ENCODE measurements at places on chromosomes 11 and 22.

- no peak for DNase-seq
Observed at GRCh38 chr11:65415499-65416340, 6.9 kb upstream of the NEAT1 start.

DNA sequence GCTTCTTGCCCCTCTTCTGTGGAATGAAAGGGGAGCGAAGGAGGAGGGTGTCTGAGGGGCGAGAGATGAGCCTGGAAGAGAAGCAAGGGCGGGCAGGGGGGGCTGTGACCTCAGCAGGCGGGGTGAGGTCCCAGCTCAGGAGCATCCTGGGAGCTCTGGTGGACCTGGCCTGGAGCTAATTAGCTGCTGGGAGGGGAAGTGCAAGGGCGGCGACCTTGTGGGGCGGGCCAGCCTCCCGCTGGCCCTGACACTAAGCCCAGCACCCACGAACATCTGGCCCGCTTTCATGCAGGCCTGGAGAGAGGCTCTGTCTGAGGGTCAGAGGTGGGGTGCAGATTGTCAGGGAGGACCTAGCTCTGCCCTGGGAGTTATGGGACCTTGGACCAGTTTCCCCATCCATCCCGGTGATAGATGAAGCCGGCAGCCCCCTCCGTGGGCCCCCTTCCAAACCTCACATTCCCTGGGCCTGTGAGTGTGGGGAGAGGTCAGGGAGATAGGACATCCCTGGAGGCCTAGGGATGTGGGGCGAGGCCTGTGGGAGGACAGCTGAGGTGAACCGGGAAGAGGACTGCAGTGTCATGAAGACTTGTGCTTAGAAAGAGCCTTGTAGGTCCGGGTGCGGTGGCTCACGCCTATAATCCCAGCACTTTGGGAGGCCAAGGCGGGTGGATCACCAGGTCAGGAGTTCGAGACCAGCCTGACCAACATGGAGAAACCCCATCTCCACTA is 28.5 kb upstream of the CD82 start:
- DNase-seq: no peak

DNA sequence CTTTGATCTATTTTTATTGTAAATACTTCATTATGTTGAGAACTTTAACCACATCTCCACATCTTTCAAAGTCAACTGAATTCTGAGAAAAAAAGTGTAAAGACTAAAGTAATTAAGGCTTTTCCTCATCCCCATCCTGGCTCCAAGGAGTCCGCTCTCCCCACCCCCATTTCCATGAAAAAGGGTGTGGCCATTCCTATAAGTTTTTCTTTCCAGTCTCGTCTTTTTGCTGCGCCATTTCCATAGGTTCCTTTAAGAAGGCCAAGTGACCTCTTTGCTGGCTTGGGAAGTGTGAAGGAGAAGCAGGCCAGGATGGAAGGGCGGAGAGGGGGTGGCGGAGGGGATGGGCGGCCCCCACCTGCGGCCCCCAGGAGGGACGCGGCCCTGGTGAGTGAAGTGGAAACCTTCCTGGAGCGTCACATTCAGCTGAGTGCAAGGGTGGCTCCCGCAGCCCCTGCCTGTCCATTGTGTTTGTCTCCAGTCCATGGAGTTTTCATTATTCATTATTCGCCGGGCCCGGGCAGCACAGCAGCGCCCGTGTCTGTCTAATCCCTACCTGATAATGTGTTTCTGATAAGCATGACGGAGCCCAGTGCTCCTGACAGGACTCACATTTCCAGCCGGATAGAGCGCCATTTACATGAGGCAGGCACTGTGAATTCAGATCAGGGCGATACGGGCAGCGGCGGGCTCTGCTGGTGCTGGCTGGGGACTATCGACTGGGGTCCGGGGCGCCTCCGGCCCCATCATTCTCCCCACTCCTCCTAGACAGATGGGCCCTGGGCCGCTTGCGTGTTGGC is 739.8 kb downstream of the OPCML start:
- no peak for DNase-seq

GRCh38 chr11:128181984-128182383 is 405.4 kb downstream of the ETS1 start:
- DNase-seq: no peak

DNA sequence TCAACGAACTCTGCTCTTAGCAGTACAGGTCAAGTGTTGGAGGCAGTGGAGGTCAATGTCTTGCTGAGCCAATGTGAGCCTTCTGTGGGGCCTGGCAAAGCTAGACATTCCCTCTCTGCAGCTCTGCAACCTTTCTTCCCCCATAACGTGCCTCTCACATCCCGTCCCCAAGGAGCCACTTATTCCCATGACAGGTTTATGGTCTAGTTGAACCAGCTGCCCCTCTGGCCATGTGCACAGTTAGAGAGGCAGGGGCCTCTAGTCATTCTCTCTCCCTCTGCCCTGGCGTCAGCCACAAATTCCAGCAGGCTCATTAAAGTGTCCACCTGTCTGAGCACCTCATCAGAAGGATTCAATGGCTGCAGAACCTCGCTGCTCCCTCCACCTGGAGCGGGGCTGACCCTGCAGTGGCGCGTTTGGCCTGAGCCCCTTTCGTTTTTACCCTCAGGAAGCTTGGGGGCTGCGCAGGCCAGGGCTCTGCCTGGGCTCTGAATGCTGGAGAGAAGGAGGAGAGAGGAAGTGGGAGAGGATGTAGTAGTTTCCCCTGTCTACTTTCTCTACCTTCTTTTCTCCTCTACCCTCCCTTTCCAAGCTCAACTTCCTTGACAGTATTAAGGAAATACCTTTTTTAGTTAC is 302.1 kb upstream of the B3GAT1 start:
- DNase-seq: no peak

DNA sequence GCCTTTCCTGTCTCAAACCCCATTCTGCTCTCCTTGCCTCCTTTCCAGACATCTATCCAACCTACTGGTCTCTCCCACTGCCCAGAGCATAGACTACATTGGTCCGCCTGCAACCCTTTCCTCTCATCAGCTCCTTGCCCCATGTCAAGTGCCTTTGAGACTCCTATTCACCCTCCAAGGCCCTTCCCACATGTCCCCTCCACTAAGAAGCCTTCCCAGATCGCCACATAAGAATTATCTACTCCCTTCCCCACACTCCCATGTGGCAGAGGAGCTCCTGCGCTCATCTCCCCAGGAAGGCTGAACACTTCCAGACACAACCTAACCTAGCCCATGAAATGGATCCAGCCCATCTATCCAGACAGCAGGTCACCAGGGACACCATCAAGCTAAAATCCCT is 10.3 kb downstream of the C1QTNF6 start:
- DNase-seq: no peak

DNA sequence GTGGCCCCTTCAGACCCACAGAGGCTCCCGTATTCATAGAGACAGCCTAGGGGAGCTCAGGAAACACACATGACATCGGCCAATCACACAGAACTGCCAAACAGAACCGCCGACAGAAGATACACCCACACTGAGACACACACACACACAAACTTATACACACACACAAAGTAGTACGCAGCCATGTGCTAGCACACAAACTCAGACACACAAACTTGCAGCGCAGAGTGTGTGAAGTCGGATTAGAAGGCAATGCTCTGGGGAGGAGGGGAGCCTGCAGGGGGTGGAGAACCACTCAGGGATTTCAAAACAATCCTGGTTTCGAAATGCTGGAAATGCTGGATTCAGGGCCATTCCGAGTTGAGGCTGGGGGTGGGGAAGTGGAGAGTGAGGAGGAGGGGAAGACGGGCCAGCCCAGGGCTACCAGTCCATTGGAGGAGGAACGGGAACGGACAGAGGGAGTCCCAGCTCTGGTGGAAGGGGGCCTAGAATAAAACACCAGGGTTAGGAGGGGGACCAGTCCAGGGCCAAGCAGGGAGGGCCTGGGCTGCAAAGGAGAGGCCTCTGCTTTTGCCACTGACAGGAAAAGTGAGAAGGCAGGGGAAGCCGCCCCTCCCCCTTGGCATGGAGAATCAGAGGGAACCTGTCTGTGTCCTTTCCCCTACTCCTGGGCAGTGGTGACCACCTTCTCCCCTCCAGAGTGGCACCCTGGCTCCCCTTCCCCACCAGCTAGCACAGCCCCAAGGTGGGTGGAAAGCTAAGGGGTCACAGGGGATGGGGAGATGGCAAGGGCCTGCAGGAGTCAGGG is 4.4 kb downstream of the BCL9L start:
- DNase-seq: no peak

GRCh38 chr11:117334896-117335295 is 7.2 kb downstream of the CEP164 start:
- no peak for DNase-seq

GRCh38 chr11:15145615-15146014 is 30.9 kb downstream of the INSC start:
- DNase-seq: no peak

GRCh38 chr11:108703916-108704315 is 39.0 kb downstream of the DDX10 start:
- no peak for DNase-seq

DNA sequence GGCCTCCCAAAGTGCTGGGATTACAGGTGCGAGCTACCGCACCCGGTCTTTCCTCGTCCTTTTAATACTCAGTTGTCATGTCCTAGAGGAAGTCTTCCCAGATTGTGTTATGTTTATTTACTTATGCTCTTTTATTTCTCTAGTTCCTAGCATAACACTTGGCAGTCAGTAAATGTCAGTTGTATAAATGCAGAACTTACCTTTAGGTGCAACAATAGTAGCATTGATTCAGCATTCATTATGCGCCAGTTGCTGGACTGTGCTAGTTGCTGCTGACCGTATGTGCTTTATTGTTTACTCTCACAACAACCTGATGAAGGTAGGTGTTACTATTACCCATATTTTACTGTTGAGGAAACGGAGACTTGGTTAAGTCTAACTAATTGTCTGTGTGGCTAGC is 20.8 kb downstream of the QSER1 start:
- no peak for DNase-seq

DNA sequence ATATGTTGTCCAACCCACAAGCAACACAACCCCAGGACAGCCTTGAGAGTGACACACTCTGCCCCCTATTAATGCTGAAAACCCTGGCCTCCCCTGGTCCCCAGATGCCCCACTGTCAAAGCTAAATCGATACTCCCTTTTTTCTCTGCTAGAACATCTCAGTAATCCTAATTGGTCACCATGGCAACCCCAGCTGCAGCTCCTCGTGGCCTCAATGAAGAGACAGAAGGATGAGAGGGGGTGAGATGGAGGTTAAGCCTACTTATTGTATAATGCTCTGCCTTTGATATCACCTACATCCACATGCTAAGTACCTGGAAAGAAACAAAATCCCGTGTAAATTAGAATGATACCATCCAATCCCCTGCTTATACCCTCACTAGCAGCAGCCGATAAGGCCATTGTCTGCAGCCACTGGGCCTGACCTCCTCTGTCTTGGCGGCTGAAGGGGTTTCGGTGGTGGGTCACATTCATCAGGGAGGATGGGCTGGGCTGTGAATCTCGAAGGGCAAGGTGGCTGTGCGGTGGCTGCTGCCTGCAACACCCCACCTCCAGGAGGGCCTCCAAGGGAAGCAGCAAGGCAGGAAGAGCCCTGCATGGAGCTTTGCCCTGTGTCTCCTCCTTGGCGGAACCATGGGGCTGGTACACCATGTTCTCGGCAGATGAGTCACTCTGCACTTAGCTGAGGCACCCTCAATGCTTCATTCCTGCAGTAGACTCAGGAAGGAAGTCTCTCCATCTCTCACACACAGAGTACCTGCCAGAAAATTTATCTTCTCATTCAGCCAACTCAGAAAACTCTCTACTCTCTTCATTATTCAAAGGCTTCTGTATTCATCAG is 399.5 kb downstream of the BUD13 start:
- DNase-seq: no peak

GRCh38 chr11:16002942-16003341 is 353.4 kb downstream of the SOX6 start:
- DNase-seq: no peak

GRCh38 chr11:133082453-133082781 is 449.9 kb downstream of the OPCML start:
- DNase-seq: no peak

DNA sequence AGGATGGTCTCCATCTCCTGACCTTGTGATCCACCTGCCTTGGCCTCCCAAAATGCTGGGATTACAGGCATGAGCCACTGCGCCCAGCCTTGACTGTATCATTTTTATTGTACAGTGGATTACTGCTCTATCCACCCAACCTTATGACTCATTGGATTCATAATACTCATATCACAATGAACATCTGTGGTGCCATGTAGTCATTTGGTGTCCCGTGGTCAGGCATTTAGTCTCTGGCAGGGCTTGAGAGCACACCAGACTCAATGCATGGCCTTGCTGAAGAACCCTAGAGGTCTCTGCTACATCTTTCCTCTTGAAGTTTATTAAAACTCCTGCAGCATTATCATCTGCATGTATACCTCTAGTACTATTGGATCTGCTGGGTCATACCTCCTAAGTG is 98.0 kb upstream of the LDLRAD3 start:
- no peak for DNase-seq

- DNase-seq: no peak
Observed at GRCh38 chr11:48090174-48090573, 109.8 kb downstream of the PTPRJ start.

GRCh38 chr11:100182927-100183326 is 504.2 kb upstream of the ARHGAP42 start:
- DNase-seq: no peak

DNA sequence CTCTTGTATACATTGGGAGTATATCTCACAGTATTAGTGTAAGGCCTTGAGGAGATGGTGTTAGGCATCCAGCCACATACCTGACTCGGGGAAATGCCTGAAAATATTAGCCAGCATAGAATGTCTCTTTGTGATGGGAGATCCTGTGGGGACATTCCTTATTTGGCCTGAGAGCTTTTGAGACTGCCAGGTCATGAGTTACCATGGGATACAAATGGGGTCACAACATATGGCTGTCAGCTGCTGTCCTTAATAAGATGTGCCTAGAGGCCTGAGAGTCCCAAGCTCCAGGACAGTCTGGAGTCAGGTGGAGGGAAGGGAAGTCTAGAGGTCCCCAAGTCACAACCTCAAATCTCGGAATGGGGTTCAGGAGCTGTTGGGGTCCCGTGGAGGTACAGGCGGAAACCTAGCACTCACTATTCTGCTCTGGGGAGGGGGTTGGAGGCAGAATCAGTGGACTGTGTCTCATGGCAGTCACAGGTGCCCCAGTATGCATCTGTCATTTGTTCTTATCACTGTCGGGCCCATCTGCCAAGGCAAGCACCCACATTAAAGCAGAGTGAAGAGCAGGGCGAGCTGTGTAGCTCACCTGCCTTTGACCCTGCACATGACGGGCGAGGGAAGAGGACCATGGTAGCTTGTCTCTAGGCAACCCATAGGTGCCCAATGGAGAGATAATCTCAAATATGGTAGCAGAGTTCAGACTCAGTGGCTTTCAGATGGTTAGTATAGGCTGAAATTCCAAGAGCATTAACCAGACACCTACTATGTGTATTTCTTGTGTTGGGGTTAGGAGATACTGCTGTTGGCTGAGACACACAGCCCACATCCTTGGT is 29.9 kb downstream of the KCNQ1OT1 start:
- no peak for DNase-seq

GRCh38 chr11:128963744-128964325 is 21.2 kb upstream of the TP53AIP1 start:
- no peak for DNase-seq

Measured in activated CD4-positive, alpha-beta T cell treated with anti-CD3 and anti-CD28 coated beads, Interleukin-2, amount 50 U/mL, for 48 hours (primary cell).